ENCODE measurements at places on chromosomes 5 and 9.
A peak's percentile ranks its signal among the peaks of the same experiment; 100 is the strongest.

DNA sequence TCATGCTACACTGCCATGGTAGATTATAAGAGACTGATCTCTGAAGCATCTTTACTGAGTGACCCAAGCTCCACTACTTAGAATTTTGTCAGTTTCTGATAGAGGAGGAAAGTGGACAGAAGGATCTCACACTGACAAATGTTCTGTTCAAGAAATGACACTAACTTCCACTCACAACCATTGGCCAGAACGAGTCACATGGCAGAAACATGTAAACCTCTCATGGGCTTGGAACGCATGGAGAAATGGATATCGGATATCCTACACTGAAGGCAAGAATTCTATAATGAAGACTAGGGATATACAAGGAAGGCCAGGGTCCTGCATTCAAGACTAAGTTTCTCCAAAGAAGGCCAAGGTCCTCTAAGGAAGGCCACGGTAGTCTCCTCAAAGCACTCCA lies 31.1 kb downstream of the EGFLAM start:
- DNase-seq: no peak

DNA sequence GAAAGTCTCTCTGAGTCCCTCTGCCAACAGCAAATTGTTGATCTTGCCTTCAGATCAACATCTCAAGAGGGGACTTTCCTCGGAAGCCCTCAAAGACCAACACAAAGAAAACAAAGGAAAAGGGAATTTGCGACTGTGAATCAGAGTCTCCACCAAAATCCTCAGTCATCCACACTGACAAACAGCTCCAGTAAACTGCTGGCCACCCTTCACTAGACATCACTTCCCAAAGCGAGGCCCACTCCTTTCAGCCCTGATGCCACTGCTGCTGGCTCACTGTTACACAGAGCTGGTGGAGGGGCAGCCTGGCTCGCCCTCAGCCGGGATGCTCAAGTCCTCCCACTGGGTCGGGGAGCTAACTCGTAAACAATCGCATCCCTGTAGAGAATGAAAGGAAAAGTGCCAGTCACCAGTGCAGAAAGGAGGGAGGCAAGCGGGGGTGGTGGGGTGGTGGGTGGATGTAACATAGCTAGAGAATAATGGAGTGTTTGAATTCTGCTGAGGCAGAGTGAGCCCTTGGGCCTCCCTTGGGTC lies 1.3 kb downstream of the FGF1 start:
- DNase-seq: no peak

- no peak for DNase-seq
Observed at GRCh38 chr5:60578315-60578714, 121.7 kb downstream of the DEPDC1B start.

DNA sequence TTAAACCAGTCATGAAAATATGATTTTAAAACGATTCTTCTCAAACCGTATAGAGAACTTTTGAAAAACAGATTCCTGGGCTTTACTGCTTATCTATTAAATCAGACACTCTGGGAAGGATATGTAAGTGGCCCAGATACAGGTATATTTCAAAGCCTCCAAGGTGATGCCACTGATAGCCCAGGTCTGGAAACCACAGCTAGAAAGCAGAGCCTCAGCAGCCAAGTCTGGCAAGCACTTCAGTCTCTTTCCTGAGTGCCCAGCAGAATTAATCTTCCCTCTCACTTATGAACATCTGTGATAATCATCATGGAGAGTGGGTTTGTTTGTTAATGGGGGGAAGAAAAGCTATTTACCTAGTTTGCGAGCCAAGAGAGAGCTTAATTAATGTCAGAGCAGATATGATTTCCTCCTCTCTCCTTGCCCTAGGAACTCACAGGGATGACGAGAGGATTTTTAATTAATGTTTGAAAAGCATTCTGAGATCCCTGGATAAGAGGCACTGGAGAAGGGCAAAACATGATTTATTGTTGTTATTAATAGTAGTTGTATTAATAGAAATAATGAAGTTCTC lies 368.4 kb downstream of the TLE1 start:
- no peak for DNase-seq

GRCh38 chr5:154541553-154541952 lies 63.5 kb upstream of the HAND1 start:
- DNase-seq: no peak

- peak; percentile 91 for DNase-seq
Observed at GRCh38 chr9:130689937-130690700, 3.5 kb upstream of the EXOSC2 start.

- DNase-seq: no peak
Observed at GRCh38 chr9:34524349-34524748, 1.6 kb upstream of the ENHO start.

DNA sequence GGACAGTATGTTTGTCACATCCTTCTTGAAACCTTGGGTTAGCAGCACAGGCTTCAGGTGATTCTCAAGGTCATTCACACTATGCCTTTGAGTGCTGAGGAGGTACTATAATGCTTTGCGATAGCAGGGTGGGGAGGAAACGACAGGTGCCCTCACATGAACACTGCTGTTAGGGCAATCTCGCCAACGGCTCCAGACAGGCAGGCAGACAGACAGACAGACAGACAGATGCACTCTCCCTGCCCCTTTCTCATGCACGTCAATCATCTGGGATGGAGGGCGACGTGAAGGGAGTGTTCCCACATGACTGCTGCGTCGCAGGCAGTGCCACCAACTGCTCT lies 82.9 kb downstream of the RAPGEF1 start:
- DNase-seq: no peak

GRCh38 chr9:19690128-19690527 lies 98.7 kb downstream of the SLC24A2 start:
- no peak for DNase-seq

GRCh38 chr9:99778836-99779235 lies 42.8 kb upstream of the NR4A3 start:
- no peak for DNase-seq

DNA sequence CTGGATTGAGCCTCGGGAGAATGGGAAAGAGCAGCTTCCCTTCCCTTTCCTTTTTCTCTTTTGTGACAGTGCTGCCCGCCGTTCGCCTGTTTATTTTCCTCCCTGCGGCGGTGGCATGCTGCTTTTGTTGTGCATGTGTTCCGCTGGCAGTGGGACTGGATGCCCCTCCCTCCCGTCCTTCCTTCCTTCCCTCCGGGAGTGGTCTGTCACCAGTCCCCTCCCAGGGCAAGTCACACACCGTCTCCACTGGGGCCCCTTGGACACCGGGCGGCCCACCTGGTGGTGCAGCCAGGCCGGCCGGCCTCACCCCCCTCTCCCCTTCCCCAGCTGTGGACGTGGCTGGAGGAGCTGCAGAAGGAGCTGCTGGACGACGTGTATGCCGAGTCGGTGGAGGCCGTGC lies 214.7 kb downstream of the TRIO start:
- no peak for DNase-seq

DNA sequence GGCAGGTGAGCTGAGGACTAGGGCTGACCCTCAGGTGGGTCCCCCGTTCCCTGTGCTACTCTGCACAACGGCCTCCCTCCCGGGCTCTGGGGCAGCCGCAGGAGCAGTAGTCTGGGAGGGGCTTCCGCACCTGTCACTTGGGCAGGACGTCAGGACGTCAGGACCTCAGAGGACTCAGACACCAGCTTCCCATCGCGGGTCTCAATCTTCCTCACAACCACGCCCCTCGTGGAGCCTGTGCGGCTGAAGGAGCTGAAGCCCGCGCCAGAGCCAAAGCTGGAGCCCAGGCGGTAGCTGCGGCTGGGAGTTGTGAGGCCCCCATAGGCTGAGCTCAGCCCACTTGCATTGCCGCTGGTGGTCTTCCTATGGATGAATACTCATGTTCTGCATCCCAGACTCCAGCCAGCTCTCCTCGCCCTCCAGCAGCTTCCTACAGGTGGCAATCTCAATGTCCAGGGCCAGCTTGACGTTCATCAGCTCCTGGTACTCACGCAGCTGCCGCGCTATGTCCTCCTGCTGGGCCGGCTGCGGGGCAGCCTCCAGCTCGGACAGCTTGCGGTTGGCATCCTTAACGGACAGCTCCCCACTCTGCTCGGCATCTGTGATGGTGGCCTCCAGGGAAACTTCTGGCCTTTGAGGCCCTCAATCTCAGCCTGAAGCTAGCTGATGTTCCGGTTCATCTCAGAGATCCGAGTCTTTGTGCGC lies 381.4 kb upstream of the RGMB start:
- DNase-seq: no peak

- DNase-seq: no peak
Observed at GRCh38 chr5:73344835-73345234, 103.7 kb downstream of the FOXD1 start.

- no peak for DNase-seq
Observed at GRCh38 chr9:98369471-98369870, 114.0 kb upstream of the TBC1D2 start.

DNA sequence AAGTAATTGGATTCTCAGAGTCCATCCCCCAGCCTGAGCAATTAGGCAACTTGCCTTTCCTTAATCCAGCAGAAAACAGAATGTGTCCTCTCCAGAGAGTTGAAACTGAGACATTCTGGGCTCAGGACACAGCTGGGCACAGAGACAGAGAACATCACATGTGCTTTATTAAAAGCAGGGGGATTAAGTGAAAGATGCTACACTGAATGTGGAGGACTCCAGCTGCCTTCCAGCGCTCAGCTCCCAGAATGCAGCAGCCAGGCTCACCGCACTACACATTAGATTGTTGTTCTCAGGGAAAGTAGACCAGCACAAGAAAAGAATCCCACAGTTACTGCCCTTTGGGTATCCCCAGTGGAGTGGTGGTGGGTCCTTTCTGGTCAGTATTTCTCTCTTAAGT lies 141.6 kb upstream of the IL12B start:
- DNase-seq: no peak

DNA sequence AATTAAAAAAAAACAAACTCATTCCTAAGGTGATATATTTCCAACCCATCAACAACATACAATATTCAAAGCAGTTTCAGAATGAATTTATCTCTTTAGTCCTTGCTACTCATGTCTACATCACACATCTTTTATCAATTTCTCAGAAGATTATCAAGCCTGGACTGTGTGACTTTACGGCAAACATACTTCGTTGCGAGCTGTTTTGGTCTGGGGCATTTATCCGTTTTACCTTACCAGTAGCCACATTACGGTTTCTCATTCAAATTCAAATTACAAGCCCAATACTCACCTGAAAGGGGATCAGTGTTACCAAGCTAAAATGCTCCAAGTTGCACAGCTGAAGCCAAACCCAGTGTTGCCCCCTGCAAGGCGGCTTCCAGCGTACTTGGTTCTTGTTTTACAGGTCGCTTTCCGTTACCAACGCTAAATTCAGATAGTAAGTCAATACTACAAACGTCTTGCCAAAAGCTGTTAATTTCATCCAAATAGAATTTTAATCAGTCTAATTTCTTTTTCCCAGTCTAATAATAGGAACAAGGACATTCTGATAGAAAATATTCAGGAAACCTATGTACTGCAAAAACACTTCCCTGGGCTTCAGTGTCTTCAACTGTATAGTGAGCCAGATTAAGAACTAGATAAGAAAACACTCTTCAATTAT lies 1.8 kb downstream of the HNRNPH1 start:
- no peak for DNase-seq

GRCh38 chr5:63401436-63402046 lies 560.7 kb downstream of the HTR1A start:
- peak; percentile 41 for DNase-seq

All from iPS DF 6.9 (cell line).